ENCODE measurements at places on chromosomes 3 and 15. TPM values are rescaled to one million over a fixed set of nuclear protein-coding genes. Genes with fewer than 3 reads are reported as not detected.

MUSTN1 gene
- 12.5 TPM for total RNA-seq

AADAC gene
- 0.40 TPM for total RNA-seq

CORO2B gene
- total RNA-seq: 4.4 TPM

CLDN18 gene
- total RNA-seq: not detected

CFAP44 gene
- 3.2 TPM for total RNA-seq

CLPX gene
- total RNA-seq: 68.8 TPM

NAA80 gene
- total RNA-seq: 4.2 TPM

CACNA1D gene
- total RNA-seq: 0.52 TPM

TRIM42 gene
- not detected for total RNA-seq

DUOXA2 gene
- total RNA-seq: not detected

B3GALNT1 gene
- total RNA-seq: 3.2 TPM

SERINC4 gene
- 0.39 TPM for total RNA-seq

SNTN gene
- not detected for total RNA-seq

GCNT3 gene
- total RNA-seq: not detected

EPHA3 gene
- 13.9 TPM for total RNA-seq

KLHL40 gene
- not detected for total RNA-seq

AGTR1 gene
- total RNA-seq: 13.4 TPM

GOLGA6C gene
- total RNA-seq: not detected

CIDEC gene
- total RNA-seq: 0.35 TPM

IL5RA gene
- not detected for total RNA-seq

SEMA5B gene
- total RNA-seq: 0.69 TPM

ZBBX gene
- total RNA-seq: not detected

MKRN3 gene
- not detected for total RNA-seq

CACNA2D3 gene
- 4.7 TPM for total RNA-seq

SNRK gene
- total RNA-seq: 53.6 TPM

PFN2 gene
- total RNA-seq: 49.6 TPM

PTH1R gene
- 18.5 TPM for total RNA-seq

IL16 gene
- 15.0 TPM for total RNA-seq

PLSCR5 gene
- total RNA-seq: not detected

INKA1 gene
- total RNA-seq: 3.4 TPM

CHRFAM7A gene
- total RNA-seq: 0.27 TPM

KNG1 gene
- not detected for total RNA-seq

ECE2 gene
- total RNA-seq: 0.62 TPM

EPHB1 gene
- total RNA-seq: 2.5 TPM

ARGFX gene
- not detected for total RNA-seq

MNS1 gene
- 2.0 TPM for total RNA-seq

LRRC58 gene
- 43.1 TPM for total RNA-seq

GABRR3 gene
- total RNA-seq: not detected

ZNF621 gene
- total RNA-seq: 28.3 TPM
